NAMALWA (cell line): ENCODE measurements at places on chromosomes 6 and 20.

DNA sequence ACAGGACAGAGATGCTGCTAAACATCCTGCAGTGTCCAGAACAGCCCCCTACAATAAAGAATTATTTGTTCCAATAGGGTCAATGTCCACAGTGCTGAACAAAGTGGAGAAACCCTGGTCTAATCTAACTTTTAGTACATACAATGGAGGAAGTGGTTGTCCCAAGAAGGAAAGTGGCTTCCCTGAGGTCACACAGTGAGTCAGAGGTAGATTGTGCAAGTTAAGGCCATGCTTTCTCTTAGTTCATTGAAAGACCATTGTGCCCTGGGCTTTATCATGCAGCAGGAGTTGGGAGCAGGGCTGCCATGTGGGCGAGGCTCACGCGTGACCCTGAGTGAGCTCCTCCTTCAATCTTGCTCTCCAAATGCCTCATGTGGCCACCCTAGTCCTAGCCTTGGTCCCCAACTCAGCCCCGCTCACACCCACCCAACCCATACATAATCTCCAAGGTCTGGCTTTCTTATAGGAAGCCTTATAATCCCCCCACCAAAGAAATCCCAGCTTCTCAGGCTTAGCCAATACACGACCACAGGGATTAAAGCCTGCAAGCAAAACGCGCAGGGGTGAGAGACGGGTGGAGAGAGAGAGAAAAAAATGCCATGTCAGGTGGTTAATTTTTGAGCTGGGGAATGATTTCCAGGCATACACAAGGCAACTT, 19.9 kb downstream of the SLC13A3 start:
- no peak for DNase-seq

DNA sequence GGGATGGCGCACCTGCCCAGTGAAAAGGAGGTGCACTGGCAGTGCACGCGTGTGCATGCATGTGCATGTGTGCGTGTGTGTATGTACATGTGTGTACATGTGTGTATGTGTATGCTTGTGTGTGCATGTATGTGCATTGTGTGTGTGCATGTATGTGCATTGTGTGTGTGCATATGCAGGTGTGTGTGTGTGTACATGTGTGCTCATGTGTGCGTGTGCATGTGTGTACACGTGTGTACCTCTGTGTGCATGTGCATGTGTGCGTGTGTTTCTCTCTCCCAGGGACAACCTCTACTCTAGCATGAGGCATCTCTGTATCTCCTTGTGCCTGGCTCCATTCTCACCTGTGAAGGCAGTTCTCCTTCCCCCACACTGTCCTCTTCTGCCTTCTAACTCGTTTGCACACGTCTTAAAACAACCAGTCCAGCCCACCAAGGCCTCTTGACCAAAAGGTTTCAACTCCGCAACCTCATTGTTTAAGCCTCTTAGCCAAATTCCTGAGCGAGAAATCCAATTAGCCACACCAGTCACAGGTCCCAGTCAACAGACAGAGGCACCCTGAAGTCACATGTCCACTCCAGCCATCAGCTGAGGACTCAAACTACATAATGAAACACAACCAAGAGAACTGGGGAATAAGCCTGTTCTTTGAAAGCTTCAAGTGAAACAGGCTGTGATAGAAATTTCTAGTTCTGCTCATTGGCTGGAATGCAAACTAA, 103.5 kb upstream of the PTPRT start:
- DNase-seq = no peak

DNA sequence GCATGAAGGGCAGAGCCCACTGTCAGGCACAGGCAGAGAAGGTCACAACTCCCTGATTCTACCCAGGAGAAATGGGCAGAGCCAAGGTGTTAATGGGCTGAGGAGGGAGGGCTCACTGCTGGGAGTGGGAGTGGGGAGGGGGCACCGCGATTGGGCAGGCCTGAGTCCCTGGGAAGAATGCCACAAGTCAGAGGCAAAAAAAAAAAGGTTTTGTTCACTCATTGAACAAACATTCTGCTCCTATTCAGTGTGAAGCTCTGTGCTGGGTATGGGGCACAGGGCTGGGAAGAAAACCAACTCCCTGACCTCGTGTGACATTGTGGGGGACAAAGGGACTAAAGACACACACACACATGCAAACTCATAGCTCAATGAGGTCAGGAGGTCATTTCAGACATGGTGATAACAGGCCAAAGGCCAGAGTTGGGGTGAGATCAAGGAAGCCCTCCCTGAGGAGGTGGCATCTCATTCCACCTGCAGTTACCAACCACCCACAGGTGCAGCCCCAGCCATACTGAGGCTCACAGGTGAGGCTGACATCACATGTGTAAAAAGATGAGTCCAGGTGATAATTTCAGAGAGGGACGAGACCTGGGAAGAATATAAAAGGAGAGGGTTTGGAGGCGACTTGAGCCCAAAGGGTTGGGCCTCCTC, 3.2 kb upstream of the PMEPA1 start:
- DNase-seq = no peak

- no peak for DNase-seq
Observed at GRCh38 chr6:83917001-83917400, 57.5 kb downstream of the CYB5R4 start.

DNA sequence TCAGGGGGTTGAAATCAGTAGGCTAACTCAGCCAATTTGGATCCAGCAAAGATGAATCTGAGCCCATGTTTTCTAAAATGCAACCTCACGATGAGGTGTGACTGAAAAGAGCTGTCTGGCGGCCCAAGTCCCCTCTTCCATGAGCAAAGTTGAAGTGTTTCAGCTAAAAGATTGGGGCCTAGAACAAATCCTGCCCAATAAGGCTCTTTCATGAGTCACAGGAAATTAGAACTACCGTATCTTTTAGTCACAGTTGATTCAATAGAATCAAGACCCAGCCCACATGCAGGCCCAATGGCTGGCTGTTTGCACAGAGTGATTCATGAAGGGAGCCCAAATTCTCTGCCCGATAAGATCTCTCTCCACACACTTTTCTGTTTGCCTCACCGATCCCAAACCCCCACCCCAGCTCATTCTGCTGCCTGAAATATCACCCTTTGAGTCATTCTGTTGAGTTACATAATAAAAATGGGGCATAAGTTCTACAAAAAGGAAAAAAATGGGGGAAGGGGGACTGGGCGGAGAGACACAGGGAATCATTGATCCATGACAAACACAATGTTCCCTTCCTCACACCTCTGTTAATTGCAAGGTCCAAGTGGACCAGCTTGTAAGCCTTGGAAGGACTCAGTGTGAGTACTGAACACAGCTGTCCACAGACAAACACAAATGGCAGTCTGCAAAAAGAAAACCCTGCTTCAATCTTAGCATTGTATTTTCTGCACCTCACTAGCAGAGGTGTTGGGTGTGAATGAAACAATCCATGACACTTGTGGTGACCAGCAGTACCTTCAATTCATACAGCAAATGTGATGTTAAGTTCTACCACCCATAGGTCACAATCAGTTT, 13.8 kb downstream of the FOXQ1 start:
- DNase-seq = no peak
